ENCODE measurements at places on chromosomes 2 and 18.

DNA sequence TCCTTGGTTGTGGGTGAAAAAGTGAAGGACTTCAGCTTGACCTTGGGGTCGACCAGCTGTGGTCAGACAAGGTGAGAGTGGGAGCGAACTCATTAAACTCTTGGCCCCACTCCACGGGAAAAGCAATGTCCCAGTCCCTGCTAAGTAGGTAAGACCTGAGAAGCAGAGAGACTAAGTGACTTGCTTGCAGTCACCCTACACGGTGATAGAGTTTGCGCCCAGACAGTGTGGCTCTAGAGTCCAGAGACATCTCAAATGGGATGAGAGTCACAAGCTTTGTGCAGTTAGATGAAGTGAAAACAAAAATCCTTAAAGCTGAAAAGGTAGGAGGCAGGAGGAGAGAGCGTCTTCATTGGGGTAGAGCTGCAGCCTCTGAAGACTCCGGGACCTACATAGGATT is 55.9 kb upstream of the ZNF236 start:
- no peak for DNase-seq

- DNase-seq, result peak; percentile 72
Measured at GRCh38 chr2:12005886-12006681, 259.7 kb downstream of the LPIN1 start.

GRCh38 chr2:135667045-135667444 is 74.6 kb upstream of the UBXN4 start:
- DNase-seq, result no peak

- DNase-seq, result peak; percentile 93
Measured at GRCh38 chr2:160241251-160242137, 41.4 kb upstream of the ITGB6 start.

DNA sequence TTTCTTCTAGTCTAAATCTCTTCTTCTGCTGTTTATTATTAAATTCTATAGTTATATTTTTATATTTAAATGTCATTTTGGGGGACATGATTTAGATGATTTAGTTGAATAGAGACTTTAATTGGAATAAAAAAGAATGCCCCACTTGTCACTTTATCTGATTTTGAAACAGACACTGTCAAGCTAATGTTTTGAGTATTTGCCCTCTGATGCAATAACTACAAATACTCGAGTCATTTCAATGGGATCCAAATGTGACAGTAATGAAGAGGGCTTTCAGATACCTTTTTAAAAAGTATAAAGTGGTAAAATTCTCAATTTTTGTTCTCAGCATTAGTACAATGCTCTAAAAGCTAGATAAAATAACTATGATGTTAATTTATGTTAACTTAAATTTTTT is 257.3 kb upstream of the SESTD1 start:
- no peak for DNase-seq

DNA sequence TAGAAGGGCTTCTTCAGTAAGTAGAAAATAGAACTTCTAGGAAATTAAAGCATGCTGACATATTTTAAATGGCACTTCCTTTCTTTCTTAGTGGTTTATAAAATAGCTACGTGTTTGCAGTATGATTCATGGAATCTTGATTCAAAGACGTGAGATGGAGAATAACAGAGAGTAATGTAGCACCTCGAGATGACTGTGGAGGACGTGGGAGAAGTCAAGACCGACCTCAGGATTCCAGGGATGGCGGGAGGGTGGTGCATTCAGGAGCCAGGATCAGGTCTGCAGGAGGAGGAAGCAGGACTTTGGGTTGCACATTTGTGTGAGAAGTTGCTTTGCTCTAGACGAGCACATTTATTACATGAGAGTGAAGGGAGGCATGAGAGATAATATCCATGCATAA is 56.0 kb downstream of the DCDC2C start:
- DNase-seq, result peak; percentile 15

- DNase-seq, result no peak
Measured at GRCh38 chr2:98704499-98705332, 26.2 kb downstream of the MGAT4A start.

DNA sequence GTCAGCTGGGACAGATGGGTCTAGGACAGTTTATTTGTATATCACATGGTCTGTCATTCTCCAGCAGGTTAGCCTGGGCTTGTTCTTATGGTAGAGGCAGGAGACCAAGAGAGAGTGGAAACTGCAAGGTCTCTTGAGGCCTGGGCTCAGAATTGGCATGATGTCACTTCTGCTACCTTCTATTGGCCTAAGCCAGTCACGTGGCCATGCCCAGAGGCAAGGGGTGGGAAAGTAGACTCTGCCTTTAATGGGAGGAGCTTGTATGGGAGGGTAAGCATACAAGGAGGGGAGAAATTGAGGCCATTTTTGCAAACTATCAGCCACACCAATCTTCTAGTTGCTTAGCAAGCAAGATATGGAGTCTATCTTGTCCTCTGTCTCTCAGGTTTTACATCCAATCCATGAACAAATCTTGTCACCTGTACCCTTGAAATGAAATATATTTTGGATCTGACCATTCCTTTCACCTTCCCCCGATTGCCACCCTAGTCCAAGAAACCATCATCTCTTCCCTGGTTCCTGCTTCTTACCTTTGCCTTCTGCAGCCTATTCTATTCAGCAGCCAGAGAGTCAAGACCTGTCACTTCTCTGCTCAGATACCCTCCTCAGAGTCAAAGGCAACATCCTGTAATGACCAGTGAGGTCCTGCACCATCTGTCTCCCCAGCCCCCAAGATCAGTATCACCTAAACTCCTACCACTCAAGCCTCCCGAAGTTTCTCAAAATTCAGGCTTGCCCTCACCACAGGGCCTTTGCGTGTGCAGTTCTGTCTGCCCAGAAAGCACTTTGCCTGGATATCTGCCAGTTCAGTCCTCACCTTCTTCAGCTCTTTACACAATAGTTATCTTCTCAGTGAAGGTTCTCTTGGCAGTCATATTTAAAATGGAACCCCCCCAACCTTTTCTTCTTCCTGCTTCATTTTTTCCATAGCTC is 240.0 kb downstream of the LOXHD1 start:
- DNase-seq, result no peak

- DNase-seq, result no peak
Measured at GRCh38 chr2:62663920-62664795, 41.4 kb upstream of the EHBP1 start.

DNA sequence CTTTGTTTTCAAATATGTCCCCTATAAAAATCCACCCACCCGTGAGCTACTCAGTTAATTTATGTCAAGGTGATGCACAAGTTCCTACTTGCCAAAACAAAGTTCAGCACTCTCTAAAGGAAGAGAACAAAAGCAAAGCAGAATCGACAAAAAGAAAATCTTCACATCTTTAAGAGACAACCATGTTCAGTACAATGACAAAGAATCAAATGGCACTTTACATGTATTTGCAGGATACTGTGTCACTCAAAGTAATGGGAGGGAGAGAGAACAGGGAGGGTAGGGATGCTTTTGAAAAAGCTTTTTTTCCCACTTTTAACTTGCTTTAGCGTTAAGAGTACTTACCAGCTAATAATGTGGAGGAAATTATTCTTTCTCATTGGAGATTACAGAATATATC is 39.0 kb upstream of the FAM237A start:
- DNase-seq, result no peak

GRCh38 chr2:108959401-108959800 is 29.6 kb downstream of the EDAR start:
- DNase-seq, result peak; percentile 60

DNA sequence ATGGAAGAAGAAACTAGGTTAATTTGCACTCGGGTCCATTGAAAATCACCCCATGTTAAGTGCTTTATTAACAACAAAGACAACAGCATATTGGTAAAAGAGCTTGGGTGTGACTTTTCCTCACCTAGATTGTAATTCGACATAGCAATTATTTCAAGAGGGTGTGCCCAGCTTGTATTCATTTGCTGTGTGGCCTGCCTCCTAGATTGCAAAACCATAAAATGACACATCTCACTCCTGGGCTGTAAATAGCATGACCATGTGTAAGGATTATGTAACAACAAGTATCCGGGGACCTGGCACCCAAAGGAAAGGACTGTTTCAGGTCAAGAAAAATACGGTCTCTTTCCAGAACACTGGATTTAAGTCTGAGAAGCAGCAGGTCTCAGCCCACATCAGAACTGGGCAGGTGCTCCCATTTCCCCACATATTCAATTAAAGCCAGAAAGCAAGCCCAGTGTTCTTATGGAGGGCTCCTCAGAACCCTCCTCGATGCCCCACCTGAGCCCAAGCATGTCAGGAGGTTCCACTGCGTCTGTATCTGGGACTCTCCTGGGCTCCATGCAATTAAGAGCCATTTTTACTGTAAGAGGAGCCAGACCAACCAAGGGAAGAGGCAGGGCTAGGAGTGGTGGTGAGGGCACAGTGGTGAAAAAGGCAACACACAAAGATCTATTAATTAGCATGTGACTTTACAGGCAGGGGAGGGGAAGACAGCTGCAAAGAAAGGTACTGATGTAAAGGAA is 39.2 kb downstream of the MREG start:
- DNase-seq, result peak; percentile 92

- DNase-seq, result no peak
Measured at GRCh38 chr2:142415461-142415860, 284.6 kb upstream of the LRP1B start.

GRCh38 chr2:212227755-212228154 is 310.8 kb downstream of the ERBB4 start:
- DNase-seq, result peak; percentile 92

DNA sequence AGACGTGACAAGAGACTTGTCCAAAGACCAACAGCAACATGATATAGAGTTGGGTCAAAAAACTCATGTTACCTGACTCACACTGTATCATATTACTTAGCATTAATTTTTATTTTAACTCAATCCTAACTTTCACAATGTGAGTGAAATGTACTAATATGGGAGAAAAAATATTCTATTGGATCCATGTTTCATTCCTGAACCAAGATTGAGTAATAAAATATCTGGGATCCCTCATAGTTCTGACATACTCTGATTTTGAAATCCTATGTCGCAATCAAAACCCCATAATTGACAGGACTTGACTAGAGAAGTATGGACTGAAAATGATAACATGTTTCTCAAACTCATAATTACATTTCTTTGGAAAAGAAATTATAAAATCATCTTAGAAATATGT is 190.4 kb downstream of the RIT2 start:
- DNase-seq, result peak; percentile 32

- DNase-seq, result peak; percentile 91
Measured at GRCh38 chr2:151922845-151923666, 94.8 kb upstream of the ARL5A start.

DNA sequence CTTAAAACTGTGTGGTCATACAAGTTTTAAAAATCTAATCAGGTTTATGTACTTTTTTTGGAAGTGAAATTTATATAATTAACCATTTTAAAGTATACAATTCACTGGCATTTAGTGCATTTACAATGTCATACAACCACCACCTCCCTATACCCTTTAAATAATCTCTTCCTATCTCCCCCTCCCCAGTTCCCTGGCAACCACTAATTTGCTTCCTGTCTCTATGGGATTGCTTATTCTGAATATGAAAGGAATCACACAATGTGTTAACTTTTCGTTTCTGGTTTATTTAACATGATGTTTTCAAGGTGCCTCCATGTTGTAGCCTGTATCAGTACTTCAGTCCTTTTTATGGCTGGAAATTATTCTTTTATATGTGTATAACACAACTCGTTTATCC is 19.4 kb downstream of the CHMP3 start:
- DNase-seq, result no peak

GRCh38 chr2:113697516-113697915 is 58.9 kb downstream of the SLC35F5 start:
- DNase-seq, result peak; percentile 52

DNA sequence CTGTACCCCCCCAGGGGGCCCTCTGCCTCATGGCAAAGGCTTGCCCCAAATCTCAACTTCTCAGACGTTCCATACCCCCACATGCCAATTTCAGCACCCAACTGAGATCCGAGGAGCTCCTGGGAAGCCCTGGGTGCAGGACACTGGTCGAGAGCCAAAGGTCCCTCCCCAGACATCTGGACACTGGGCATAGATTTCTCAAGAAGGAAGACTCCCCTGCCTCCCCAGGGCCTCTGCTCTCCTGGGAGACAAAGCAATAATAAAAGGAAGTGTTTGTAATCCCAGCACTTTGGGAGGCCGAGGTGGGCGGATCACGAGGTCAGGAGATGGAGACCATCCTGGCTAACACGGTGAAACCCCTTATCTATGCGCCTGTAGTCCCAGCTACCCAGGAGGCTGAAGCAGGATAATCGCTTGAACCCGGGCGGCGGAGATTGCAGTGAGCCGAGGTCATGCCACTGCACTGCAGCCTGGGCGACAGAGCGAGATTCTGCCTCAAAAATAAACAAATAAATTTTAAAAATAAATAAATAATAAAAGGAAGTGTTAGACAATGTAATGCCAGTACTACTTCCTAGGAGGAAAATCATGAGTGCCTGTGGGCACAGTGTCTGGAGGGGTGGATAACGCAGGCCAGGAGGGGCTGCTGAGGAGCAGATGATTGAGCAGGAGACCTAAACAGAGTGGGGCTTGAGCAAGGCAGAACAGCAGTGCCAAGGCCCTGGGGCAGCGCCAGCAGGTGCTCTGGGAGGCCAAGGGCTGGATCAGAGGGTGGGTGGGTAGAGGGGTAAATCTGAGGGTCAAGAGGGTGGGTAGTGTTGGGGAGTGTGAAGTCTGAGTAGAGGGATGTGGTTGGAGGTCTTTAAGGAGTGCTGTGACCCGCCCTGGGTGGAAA is 4.0 kb downstream of the ALPP start:
- no peak for DNase-seq

- DNase-seq, result no peak
Measured at GRCh38 chr18:24923138-24923537, 428.8 kb downstream of the ZNF521 start.

DNA sequence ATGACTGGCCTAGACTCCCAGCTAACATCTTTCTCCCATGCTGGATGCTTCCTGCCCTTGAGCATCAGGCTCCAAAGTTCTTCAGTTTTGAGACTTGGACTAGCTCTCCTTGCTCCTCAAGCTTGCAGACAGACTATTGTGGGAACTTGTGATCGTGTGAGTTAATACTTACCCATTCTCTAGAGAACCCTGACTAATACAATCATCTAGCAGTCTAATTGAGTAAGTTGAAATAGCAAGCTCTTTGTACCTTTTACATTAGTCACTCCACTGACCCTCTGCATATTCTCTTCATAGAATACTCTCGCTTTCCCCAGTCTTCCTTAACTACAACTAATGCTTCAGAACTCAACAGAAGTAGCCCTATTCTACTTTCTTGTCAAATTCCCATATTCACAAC is 434.6 kb upstream of the NXPH2 start:
- peak; percentile 15 for DNase-seq
